Brain pericyte (primary cell): ENCODE measurements at places on chromosomes 4 and X.

GRCh38 chr4:184617600-184618196 lies 31.5 kb downstream of the CASP3 start:
- no peak for DNase-seq

- no peak for DNase-seq
Measured at GRCh38 chrX:54447461-54447860, 7.3 kb downstream of the TSR2 start.

DNA sequence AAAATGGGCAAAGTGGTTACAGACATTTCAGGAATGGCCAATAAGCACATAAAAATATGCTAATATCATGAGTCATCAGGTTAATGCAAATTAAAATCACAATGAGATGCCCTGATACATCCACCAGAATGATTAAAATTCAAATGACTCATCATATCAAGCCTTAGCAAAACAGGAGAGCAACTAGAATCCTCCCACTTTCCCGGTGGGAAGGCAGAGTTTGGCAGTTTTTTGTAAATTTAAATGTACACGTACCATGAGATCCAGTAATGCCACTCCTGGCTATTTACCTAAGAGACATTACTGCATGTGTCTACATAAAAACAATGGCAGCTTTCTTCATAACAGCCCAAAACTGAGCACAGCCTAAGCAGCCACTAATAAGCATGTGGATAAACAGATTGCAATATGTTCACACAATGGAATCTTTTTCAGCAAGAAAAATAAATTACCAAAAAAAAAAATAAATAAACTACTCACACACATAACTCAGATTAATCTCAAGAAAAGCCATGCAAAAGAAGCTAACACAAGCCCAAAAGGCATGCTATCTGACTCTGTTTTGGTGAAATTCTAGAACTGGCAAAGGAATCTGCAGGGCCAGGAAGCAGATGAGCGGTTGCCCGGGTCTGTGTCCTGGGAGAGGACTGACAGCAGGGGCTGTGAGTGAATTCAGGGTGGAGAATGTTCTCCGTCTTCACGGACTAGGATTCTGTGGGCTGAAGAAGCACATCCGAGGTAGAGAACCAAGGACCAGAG lies 48.8 kb downstream of the AFAP1 start:
- no peak for DNase-seq

GRCh38 chr4:71217688-71218087 lies 121.1 kb upstream of the SLC4A4 start:
- no peak for DNase-seq

- DNase-seq, result no peak
Measured at GRCh38 chr4:161907590-161907955, 256.2 kb downstream of the FSTL5 start.

DNA sequence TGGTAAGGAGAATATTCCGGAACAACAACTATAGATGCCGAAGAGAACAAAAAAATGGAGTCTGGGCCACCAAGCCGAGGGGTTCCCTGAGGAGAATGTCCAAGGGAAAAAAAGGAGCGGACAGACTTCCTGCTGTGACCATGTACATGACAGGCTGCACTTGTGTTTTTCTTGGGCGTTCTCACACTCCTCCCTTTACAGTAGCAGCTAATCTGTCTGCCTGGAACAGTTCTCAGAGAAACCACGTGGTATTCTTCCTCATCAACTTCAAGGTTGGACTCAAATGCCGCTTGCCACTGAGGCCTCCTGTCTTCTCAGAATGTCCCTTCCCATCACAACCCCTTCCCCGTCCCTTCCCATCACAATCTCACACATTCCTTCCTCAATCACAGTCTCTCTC lies 30.8 kb upstream of the MTNR1A start:
- no peak for DNase-seq

GRCh38 chr4:15956179-15956850 lies 6.7 kb downstream of the FGFBP2 start:
- DNase-seq, result no peak

GRCh38 chrX:134625315-134625718 lies 33.0 kb downstream of the PLAC1 start:
- no peak for DNase-seq

DNA sequence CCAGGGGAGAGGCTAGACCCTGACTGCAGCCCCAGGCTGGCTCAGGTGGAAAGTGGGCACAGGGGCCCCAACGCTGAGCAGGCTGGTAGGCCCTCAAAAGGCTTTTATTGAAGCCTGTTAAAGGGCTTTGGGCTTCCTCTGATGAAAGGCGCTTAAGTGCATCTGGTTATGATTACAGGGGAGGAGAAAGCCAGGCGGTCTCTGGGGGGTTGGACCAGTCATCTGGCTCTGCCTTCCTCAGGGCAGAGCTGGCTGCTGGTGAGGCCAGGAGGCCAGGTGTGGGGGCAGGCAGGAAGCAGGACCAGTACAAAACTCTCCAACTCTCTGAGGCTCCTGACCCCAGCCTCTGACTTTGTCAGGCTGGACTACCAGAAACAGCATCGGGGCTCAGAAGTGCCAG lies 68.8 kb upstream of the BCOR start:
- no peak for DNase-seq

DNA sequence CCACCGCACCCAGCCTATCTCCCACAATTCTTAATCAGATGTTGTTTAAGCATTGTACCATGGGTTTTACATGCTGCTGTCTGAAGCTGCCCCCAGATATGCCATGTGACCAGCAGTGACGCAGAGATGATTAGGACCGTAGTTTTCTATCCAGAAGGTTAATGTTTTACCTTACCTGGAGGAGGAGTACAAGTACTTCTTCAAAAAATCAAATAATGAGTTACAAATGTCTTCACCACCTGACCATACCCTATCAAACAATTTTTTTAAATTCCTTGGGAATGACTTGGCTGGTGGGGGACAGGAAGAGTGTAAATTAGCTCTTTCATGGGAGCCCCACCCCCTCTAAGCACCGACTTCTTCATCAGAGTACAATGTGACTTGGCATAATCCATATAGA lies 16.2 kb upstream of the SGMS2 start:
- DNase-seq, result no peak

DNA sequence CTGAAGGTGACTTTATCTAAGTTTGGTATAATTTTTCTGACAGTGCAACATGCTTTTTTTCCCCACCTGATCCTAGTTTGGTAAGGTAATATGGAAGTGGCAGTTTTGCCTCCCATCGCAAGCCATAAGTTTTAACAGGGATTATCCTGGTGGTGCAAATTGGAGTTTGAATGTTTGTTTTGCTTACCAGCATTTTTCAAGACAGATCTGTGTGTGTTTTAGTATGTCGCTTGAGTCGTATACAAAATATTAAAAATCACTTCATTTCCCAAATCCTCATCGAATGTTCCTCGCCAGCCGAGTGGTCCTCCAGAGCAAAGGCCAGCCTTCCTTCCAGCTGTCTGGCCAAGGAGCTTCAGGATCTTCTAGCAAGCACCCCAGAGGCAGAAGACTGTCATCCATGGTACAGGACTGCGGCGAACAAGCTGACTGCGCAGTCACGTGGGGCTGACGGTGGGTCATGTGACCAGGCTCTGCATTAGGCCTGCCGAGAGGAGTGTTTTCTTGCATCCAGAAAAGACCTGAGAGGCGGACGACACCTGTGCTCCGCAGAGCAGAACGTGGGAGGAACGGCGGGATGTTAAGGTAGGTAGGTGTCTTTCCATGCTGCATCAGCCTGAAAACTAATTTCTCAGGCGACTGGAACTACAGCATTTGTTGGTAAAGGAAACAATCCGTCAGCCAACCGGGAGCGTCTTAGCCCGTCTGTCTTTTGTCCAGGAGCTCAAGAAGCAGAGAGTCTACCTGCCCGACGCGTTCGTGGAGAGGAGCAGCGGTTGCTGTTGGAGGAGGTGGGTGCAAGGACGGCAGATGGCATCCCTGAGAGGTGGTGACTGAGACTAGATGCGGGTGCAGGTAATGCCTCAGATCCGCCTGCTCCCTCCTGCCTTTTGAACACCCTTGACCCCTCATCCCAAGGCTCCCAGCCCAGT lies at the start of gene GPRASP3:
GPRASP3 (plus strand) TSS at position 507 of the 932 bp plus-strand sequence. CDS start 28,253 bp downstream, outside the sequence.
- peak; percentile 41 for DNase-seq

- DNase-seq, result no peak
Measured at GRCh38 chrX:100995469-100995868, 26.0 kb downstream of the ARL13A start.

GRCh38 chr4:117137145-117137544 lies 51.8 kb upstream of the TRAM1L1 start:
- peak; percentile 26 for DNase-seq

- DNase-seq, result no peak
Measured at GRCh38 chrX:53598169-53598568, 88.3 kb downstream of the HUWE1 start.

DNA sequence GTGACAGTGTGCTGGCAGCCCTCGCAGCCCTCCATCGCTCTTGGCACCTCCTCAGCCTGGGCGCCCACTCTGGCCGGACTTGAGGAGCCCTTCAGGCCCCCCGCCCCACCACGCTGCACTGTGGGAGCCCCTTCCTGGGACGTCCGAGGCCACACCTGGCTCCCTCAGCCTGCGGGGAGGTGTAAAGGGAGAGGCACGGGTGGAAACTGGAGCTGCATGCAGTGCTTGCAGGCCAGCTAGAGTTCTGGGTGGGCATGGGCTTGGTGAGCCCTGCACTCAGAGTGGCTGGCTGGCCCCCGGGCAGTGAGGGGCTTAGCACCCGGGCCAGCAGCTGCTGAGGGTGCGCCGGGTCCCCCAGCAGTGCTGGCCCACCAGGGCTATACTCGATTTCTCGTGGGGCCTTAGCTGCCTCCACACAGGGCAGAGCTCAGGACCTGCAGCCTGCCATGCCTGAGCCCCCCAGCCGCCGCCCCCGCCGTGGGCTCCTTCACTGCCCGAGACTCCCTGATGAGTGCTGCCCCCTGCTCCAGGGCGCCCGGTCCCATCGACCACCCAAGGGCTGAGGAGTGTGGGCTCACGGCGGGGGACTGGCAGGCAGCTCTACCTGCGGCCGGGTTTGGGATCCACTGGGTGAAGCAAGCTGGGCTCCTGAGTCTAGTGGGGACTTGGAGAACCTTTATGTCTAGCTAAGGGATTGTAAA lies 1672.7 kb upstream of the PCDH7 start:
- no peak for DNase-seq

- no peak for DNase-seq
Measured at GRCh38 chrX:10628906-10629305, 8.5 kb upstream of the MID1 start.

DNA sequence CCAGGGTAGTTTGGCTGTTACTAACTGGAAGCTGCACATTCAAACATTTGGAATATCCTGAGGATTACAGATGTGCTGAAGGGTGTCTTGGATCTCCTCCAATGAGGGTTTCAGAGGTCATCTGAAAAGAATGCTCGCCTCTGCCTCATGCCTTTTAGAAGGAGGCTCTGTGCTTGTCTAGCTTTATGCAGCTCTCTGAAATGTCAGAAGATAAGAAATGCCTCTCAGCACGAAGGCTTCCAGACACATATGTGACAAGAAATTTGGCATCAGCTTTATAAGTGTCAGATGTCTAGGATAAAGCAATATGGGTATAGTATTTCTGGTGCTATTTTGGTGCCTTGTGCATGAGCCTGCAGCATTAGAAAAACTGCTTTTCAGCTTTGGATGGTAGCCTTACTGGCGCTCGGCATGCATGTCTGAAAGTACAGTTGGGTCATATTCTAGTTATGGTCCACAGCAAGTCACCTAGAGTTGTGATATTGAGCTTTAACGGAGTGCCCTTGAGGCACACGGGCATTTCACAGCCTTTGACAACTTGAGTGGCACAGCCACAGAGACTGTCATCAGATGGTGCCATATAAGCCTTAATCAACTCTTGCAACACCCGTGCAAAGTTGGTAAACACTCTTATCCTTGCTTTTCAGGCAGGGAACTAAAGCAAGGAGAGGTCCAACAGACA lies 70.8 kb upstream of the PGRMC2 start:
- no peak for DNase-seq

GRCh38 chr4:113618205-113618604 lies 143.3 kb downstream of the CAMK2D start:
- no peak for DNase-seq

- DNase-seq, result no peak
Measured at GRCh38 chr4:39024311-39024865, 7.8 kb downstream of the TMEM156 start.

GRCh38 chr4:170008371-170008770 lies 17.8 kb downstream of the MFAP3L start:
- DNase-seq, result no peak
